ENCODE measurements at places on chromosomes 2 and 18.

DNA sequence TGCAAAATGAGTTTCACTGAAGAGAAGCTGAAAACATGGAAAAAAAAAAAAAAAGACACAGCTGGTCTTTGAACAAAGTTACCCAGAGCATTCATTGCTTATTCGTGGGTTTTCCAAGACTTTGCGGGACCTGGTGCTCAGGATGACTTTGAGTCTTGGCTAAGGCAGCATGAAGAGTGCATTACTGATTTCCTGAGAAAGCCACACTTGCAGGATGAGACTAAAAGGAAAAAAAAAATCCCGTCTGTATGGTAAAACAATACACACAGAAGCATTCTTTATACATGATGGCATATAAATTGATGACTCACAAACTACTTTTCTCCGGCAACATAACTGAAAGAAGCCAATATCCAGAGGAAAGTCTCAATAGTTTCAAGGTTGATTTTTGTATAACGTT, 195.4 kb downstream of the SPP2 start:
- no peak for DNase-seq

- DNase-seq: no peak
These were observed 13.8 kb downstream of the MLPH start for GRCh38 chr2:237500681-237501424.

DNA sequence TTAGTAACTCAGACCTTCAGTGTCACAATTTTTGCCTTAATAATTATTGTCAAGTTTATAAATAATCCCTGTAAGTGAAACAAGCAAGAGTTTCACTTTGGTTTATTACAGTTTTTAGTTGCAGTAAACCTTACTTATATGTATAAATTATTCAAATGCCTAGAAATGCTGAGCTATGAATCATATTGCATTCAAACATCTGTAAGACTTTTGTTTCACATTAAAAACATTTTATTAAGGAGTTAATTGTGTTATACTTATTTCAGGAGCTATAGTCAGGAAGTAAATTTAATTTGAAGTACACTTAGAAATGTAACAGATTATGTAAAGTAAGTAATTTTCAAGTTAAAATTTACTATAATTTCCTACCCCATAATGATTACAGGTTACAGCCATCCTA, 3.9 kb upstream of the ETAA1 start:
- DNase-seq: no peak

DNA sequence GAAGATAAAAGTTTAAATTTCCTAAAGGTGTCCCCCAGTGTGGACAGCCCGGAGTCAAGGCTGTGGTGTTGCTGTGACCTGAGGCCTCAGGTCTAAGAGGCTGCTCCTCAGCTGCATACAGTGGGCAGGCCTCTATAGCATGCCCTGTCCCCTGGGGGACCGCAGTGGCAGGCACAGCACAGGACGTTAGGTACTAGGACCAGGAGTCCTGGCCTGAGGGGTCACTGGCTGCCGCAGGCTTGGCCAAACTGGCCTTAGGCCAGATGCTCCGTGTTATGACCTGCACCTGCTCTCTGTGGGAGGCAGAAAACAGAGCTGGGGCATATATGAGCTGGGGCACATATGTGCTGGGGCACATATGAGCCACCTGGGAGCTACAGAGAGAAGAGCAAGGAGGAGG, 21.2 kb upstream of the MAL start:
- DNase-seq: no peak
